ENCODE measurements at places on chromosomes 6 and 20. TPM values are rescaled to one million over a fixed set of nuclear protein-coding genes. Genes with fewer than 3 reads are reported as not detected.
A peak's percentile ranks its signal among the peaks of the same experiment; 100 is the strongest.

- DNase-seq, result peak; percentile 23
Observed at GRCh38 chr6:125154761-125155135, 1.2 kb downstream of the TPD52L1 start.

DNA sequence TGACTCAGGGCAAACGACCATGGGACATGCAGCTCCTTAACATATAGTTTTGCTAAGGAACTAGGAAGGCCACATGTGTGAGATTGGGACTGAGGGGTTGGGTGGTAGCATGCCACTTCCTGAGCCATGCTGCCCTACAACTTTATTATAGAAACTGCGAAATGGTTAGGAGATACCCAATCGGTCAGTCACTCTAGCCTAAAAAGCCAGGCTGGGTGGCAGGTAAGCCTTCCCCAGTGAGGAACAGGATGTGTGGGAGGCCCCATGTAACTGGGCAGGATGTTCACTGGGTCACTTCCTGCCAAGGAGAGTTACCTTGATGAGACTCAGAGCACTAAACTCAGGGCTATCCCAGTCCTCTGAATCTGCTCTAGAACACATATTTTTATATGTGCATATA lies 123.5 kb downstream of the MAP3K7 start:
- DNase-seq, result no peak

DNA sequence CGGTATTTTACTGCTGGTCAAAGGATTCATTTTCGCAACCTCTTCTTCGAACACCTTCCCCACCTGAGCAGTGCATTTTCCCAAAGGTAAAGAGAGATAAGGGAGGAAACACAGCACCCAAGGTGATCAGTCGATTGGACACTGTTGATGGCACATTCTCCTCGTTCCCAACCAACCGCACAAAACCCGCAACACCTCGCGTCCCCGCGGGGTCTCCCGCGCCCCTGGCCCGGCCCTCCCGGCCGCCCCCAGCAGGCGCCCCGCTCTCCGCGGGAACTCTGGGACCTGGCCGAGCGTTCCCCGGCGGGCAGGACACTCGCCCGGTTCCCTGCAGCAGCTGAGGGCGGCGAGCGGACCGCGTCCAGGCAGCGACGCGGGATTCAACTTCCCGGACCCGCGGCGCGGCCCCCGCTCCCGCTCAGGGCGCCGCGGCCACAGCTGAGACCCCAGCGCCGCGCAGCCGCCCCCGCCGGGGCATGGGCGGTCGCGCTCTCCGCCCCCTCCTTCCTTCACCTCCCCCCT lies 506 bp downstream of the RGS17 start:
- no peak for DNase-seq

ZNF451 gene
- total RNA-seq, result 65.6 TPM

EYA2 gene
- total RNA-seq, result 1.3 TPM

EYA4 gene
- total RNA-seq, result 0.86 TPM

- no peak for DNase-seq
Observed at GRCh38 chr6:72636786-72637185, 14.9 kb downstream of the KCNQ5 start.

DNA sequence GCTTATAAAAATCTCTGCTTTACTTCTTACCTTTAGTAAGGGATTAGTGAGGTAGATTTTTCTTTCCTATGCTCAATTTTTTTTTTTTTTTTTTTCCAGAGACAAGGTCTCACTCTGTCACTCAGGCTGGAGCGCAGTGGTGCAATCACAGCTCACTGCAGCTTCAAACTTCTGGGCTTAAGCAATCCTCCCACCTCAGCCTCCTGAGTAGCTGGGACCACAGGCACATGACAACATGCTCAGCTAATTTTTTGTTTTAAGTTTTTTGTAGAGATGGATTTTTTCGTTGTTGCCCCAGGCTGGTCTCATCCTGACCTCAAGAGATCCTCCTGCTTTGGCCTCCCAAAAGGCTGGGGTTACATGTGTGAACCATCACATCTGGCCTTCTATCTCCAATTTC lies 58.9 kb upstream of the RREB1 start:
- no peak for DNase-seq

- DNase-seq, result no peak
Observed at GRCh38 chr6:166879594-166879993, 76.8 kb downstream of the RNASET2 start.

- no peak for DNase-seq
Observed at GRCh38 chr6:26536571-26537159, 1.5 kb upstream of the HMGN4 start.

DNA sequence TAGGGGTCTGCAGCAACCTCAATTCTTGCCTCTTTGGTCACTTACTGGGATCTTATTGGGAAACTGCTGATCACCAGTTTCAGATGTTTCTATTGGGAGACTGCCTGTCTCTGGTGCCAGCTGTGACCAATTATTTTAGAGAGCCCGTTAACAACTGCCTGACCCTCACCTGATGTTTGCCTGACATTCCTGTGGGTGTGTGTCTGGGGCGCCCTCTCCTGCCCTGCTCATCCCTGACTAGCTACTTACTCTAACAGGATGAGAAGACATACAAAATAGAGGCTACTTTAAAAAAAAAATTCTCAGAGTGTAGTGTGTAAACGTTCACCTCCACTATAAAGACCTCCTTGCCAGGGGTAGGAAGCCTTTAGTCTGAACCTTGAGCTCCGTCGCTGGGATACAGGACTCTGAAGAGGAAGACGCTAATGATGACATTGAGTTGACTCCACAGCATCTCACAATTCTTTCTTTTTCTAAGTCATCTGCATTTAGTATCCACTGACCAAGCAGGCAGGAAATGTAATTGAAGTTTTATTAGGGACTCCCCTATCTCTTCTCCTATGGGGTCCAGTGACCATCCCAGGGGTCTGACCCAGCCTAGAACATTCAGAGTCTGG lies 54.6 kb upstream of the DDR1 start:
- DNase-seq, result no peak

GRCh38 chr6:84329516-84329915 lies 102.1 kb upstream of the CEP162 start:
- DNase-seq, result no peak

GRCh38 chr6:167547751-167548150 lies 222.9 kb downstream of the TTLL2 start:
- DNase-seq, result no peak

DNA sequence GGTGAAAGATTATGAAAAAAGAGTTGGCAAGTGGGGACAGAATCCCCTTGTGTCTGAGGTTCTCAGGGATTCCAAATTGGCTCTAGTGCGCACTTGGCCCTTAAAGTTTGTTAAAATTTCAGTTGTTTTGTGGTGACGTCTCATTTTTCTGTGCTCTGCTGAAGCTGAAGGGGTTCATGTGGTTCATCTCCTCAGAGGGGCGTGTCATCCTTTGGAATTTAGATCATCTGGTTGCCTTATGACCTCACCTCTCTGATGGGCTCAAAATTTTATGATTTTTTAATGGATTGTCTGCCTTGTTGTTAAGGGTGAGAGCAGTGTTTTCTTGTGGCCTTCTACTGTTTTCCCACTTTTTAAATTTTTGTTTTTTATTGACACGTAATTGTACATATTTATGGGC lies 20.3 kb downstream of the CYB5R4 start:
- DNase-seq, result no peak

GRCh38 chr20:5696011-5696559 lies 54.1 kb upstream of the SHLD1 start:
- DNase-seq, result no peak

DNA sequence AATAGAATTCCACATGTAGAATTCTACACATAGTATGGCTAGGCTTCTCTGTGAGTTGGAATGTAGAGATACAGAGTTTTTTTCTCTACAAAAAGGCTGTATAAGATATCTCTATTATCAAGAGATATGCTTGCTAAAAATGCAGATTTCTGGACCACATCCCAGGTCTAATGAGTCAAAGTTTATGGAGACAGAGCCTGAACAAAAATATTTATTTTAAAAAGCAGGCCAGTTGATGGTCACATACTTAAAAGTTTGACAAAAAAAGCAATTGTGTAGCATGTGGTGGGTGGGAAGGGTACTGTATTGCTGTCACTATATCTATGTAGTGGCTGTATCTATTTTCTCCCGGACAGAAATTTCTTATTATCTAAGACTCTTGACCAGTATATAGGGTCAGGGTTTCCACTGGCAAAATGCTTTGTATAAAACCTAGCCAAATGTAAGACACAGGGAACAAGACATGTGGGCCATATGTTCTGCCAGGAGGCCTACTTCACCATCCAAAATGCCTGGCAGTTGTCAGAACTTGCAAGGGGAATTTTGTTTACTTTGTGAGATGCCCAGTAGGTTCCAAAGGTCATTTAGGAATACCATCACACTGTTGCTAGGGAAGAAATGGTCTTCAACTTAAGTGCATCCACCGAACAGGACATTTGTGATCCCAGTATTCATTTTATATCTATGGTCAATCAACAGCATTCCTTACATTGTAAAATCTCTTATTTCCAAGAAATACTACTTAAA lies 60.6 kb downstream of the SHPRH start:
- DNase-seq, result no peak

GRCh38 chr6:27111743-27112142 lies 135.8 kb upstream of the PRSS16 start:
- DNase-seq, result no peak

DNA sequence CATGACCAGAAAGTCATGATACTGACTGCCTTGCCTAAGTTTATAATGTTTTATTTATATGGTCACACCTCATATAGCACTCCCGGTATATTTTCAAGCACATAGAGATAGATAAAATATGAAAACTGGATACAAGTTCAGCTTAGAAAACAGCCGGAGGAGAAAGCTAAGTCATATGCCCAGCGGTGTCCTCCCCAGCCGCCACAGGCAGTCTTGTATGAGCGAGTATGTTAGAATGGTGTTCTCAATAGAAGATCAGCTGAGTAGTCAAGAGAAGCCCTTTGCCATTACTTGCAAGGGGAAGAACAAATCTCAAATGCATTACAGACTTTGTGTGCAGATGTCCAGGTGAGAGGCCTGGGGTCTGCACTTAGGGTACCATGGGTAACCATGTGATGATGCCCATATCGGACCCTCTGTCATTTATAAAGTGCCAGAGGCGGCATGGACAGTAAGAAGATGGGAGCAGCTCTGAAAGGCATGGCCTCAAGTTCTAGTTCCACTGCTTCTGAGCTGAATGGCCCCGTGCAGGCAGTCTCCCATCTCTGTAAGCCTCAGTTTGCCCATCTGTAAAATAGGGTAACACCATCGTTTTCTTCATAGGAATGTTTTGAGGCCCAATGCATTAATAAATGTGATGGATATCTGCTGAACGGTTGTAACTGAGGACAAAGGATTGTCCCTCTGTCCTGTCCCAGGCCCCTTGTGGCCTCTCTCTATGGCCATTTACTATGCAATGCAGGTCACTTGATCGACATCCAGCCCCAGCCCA lies 195.7 kb upstream of the SNX9 start:
- DNase-seq, result no peak

CST4 gene
- not detected for total RNA-seq

ULBP3 gene
- 17.5 TPM for total RNA-seq
